Fibroblast of mammary gland (primary cell): ENCODE measurements at places on chromosomes 4 and X.

DNA sequence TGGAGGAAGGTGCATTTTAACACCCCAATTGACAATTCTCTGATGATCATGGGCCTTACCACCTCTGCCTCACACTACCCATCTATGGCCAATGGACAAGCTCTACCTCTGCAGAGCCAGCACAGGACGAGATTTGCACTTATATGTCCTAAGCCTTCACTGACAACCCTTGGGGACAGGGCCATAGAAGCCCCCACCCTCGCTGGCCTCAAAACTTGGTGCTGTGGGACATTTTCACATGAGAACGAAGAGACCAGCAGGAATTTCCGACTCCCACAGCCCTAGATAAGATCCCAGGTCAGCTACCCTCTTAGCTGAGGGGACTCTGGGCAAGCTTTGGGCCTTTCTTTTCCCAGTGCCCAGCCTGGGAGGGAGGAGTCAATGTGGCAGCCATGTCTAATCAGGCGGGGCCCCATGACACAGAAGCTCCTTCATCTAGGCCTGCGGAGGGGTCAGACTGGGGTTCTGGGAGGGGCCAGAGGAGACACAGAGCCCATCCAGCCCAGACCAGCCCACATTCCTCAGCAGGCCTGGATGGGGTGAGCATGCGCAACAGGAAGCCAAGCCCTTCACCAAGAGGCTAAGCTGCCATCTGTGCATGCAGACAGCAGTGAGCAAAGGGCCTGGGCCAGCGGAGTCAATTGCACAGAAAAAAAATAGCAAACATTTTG is 12.1 kb downstream of the PJA1 start:
- DNase-seq, result peak; percentile 23

DNA sequence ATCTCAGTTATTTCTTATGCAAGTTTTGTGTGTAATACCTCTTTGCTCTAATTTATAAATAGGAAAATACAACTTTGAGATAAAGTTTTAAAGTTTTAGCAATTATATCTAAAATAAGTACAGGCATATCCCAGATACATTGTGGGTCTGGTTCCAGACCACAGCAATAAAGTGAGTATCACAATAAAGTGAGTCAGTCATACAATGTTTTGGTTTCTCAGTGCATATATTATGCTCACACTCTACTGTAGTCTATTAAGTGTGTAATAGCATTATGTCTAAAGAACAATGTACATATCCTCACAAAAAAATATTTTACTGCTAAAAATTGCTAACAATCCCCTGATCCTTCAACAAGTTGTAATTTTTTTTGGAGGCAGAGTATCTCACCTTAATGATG is 49.2 kb downstream of the ANAPC10 start:
- peak; percentile 26 for DNase-seq

GRCh38 chr4:139969635-139970266 is 184.2 kb downstream of the MAML3 start:
- no peak for DNase-seq

GRCh38 chrX:116881961-116882360 is 419.2 kb upstream of the CT83 start:
- DNase-seq, result no peak

- no peak for DNase-seq
Measured at GRCh38 chr4:17665346-17665745, 50.9 kb downstream of the MED28 start.
